Right kidney (tissue), 9 donors: ENCODE measurements at places on chromosomes 13 and 19.
A peak's percentile ranks its signal among the peaks of the same experiment; 100 is the strongest.

- DNase-seq, result peak; percentile 76
Observed at GRCh38 chr13:111893071-111893606, 173.8 kb upstream of the SOX1 start.

DNA sequence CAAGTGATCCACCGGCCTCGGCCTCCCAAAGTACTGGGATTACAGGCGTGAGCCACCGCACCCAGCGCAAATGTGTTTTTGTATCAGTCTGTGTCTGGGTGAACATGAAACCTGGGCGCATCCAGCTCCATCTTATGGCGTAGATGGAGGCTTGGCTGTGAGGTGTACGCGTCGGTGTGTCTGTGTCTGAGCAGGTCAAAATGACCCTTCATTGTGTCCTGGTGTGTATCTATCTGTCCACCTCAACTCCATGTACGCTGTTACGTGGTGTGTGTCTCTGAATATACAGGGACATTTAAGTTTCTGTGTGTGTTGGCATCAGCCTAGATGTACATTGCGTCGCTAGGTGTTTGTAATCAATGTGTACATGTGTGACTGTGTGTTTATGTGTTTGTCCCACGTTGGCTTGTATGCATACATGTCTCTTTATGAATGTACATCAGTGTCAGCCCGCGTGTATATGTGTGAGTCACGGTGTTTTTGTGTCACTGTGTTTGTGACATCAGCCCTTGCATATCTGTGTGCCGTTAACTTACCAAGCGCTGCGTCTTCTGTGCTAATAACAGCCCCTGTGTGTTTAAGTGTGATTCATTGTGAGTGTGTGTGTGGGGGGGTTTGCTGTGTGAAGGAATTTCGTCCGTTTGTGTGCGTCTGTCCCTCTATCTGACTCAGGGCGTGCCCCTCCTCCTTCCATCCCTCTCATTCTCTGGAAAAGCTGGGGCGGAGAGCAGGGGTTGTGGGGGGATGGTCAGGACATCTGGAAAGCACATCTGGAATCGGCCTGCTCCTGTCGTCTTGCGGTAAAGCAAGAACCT is 6.4 kb downstream of the AXL start:
- no peak for DNase-seq

DNA sequence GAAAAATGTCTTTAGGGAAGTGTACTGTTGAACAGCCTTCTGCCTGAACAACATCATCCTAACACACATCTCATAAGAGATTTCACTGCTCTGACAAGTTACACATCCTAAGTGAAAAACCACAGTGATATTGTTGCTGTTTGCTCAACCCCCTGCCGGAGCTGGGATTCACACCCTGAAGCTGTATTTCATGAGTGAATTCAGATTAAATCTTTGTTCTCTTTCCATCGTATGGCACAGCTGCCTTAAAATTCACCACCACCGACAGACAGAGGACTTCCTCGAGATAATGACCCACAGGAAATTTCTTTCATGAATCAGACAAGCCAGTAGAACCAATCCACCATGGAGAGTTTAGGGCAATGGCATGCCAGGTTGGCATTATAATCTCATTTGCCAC is 280.8 kb downstream of the DCT start:
- DNase-seq, result no peak

GRCh38 chr13:89650226-89650625 is 1697.3 kb upstream of the MIR17HG start:
- no peak for DNase-seq

DNA sequence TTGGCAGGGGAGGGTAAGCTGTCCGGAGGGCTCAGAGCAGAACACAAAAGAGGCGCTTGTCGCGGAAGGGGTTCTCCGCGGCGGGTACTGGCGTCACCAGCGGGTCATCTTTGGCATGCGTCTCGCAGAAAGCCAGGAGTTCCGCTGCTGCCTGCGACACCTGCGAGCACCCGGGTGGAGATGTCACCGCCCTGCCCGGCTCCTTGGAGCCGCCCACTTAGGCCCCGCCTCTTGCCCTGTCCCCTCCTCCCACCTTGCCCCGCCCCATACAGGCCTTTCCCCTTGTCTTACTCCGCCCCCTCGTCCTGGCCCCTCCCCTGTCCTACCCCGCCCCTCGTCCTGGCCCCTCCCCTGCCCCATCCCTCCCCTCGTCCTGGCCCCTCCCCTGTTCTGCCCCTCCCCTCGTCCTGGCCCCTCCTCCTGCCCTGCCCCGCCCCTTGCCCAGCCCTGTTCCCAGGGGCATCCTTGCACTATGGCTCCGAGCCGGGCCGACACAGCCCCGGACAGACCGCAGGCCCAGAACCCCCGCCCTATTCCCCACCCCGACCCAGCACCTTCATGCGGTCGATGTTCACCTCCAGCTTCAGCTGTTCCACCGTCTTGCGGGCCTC is 1.9 kb downstream of the GNG8 start:
- DNase-seq, result peak; percentile 54

- no peak for DNase-seq
Observed at GRCh38 chr13:46544208-46544607, 8.8 kb upstream of the LRCH1 start.

GRCh38 chr13:94020426-94020825 is 459.1 kb downstream of the DCT start:
- DNase-seq, result no peak

- DNase-seq, result peak; percentile 62
Observed at GRCh38 chr13:105997581-105998550, 537.6 kb downstream of the EFNB2 start.

- no peak for DNase-seq
Observed at GRCh38 chr13:75467040-75467728, 14.8 kb downstream of the TBC1D4 start.

GRCh38 chr13:104641309-104641708 is 1575.1 kb upstream of the SLC10A2 start:
- DNase-seq, result no peak

DNA sequence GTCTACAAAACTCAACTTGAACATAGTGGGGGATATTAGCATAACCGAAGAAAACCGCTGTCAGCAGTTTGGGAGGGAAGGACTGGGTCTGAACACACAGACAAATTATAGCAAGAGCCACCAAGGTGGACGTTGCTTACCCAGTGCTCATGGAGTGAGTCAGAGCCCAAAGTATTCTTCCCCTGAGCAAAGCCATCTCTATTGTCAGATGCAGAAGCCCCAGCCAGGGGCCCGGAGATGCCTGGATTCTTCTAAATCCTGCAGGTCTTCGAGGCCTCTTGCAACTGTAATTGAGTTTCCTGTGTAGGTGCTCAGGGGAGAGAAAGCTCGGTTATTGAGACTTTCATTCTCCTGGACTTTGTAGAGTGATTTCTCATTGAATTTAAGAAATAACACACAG is 384.5 kb downstream of the IRS2 start:
- no peak for DNase-seq

GRCh38 chr19:17687857-17688784 is at the start of gene UNC13A:
Gene UNC13A, minus strand, starts transcription at chr19:17688354. Its CDS starts 155 bp downstream, at chr19:17688199.
- peak; percentile 48 for DNase-seq

DNA sequence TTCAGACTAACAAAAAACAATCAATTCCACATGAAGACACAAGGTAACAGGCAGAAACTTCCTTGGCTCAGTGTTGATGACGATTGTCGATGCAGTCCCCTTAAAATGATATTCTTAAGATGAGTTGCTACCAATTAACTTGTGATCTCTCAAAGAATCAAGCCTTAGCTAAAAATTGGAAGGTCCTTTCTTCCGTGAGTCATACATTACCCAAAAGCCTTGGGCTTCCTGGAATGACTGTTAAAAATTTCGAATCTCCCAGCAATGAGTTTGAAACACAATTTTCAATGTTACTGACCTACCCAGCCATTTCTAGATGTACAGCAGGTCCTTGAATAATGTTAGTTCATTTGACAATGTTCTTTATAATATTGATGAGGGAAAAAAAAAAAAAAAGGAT is 28.0 kb upstream of the RB1 start:
- no peak for DNase-seq

DNA sequence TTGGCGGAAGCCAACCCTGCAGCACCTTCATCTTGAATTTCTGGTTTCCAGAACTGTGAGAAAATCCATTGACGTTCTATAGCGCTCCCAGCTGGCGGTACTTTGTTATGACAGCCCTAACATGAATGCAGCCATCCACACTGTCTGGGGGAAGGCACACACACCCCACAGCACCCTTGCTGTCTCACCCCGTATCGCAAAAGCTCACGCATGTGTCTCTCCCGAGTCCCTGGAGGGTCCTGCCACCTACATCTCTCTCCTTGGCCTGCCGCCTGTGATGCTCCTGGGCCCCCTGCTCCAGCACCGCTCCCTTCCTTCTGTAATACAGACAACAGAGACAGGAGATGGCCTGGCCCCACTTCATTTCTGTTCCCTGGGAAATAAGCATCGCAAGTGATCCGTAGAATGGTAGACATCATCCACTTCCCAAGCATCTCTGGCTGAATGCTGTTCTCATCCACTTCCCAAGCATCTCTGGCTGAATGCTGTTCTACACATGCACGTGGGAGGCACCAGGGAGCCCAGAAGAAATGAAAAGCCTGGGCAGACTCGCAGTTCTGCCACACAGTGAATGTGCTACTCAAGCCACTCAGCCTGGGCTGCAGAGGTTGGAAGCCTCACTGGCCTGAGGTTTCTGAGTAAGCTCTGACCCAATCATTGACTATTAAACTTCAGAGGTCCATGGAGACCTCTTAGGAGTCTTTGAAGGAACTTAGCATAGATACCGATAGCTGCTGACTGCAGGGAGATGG is 29.6 kb downstream of the EPN1 start:
- DNase-seq, result no peak

- DNase-seq, result no peak
Observed at GRCh38 chr13:47220453-47221140, 323.7 kb upstream of the HTR2A start.

GRCh38 chr13:99015606-99016490 is 38.0 kb upstream of the DOCK9 start:
- no peak for DNase-seq

GRCh38 chr19:16627193-16627927 is 644 bp downstream of the MED26 start:
- peak; percentile 31 for DNase-seq

DNA sequence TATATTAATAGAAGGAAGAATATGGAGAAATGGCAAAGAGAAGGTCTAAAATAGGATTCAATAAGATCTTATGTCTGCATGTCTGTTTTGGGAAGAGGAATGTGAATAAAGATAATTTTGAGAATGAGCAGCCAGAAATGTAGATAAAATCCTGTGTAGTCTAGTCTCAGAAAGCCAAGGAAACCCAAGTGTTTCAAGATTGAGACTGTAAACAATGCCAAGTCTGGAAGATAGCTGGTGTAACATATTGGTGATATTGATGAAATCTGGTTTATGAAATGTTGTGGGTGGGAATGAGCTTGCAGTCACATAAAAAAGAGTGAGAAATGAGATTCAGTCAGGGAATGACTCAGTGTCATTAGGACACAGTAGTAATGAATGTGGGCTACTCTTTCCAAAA is 1180.3 kb upstream of the PCDH20 start:
- DNase-seq, result no peak

DNA sequence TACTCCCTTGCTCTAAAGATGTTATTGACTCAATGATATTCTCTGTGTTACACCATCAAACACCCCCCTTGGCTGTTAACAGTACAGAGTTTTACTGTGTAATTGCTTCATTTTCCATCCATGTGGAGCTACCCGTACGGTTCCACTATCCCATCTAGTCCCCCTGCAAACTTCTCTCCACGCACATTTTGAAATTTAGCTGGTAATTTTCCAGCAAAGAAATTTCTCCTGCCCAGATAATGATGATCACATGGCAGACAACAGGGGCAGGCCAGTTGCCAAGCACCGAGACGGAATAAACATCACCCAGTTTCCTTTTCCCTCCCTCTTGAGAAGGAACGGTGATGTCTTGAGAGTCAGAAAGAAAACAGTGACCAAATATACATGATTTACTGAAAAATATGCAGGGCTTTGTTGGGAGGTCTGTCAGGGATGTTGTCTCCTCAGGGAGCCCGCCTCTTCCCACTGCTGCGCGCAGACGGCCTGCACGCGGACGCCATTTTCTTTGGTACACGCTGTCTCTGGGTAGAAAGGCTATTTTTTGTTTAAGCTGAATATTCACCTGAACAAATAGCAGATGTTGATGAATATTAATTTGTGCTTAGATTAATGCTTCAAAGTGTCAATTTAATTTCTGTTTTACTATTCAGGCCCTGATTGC is 109.9 kb downstream of the OLFM4 start:
- no peak for DNase-seq

DNA sequence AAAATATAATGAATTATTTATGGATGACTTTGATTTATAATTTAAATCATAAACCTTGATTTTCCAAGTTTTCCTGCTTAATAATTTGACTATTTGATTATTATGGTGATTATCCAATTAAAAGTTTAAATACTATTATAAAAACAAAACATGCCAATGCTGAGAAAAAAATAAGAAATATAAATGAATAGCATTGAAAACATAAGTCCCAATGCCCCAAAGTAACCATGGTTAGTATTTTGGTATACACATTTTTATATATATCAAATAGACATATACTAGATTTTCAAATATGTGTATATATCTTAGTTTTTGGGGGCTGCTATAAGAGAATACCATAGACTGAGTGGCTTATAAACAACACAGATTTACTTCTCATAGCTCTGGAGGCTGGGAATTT is 108.3 kb downstream of the GPC5 start:
- no peak for DNase-seq

DNA sequence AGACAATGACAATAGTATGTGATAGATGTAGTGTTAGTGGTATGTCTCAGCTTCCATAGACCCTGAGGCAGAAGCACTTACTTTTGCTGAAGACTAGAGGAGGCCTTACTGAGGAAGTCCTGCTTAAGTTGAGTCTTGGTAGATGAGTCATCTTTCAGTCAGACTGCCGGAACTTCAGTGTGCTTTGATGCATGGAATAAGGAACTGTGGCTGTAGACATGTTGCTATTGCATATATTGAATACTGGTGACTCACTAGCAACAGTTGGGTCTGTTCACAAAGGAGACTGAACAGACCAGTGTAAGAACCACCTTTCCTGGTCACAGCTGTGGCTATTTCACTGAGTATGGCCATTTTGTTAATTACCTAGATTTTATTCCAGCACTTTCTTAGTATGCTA is 1000.6 kb downstream of the OLFM4 start:
- DNase-seq, result no peak

DNA sequence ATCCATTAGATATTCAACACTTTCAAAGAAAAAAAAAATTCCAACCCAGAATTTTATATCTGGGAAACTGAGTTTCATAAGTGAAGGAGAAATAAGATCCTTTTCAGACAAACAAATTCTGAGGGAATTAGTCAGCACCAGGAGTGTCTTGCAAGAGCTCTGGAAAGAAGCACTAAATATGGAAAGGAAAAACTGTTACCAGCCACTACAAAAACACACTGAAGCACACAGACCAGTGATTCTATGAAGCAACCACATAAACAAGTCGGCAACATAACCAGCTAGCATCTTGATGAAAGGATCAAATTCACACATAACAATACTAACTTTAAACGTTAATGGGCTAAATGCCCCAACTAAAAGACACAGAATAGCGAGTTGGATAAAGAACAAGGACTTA is 368.4 kb upstream of the MIR17HG start:
- DNase-seq, result no peak

DNA sequence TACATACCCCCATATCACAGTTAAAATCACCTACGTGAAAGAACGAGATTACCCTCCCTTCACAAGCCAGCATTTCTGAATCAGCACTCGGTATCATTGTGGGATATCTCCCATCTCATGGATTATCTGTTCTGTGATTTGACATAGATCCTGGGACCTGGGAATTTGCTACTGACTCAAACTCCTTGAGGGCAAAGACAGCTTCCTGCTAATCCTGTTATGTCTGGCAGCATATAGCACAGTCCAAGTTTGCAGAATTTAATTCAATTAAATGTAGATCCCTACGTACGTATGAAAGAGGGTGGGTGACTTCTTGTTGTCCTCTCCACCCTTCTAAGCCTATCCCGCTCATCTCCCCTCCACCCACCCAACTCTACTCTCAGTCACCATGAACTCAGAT is 476.5 kb downstream of the KLF5 start:
- DNase-seq, result no peak
